ENCODE measurements at places on chromosomes 2 and 18.
A peak's percentile ranks its signal among the peaks of the same experiment; 100 is the strongest.

- no peak for DNase-seq
These were observed 106.7 kb downstream of the MEIS1 start for GRCh38 chr2:66541646-66542045.

DNA sequence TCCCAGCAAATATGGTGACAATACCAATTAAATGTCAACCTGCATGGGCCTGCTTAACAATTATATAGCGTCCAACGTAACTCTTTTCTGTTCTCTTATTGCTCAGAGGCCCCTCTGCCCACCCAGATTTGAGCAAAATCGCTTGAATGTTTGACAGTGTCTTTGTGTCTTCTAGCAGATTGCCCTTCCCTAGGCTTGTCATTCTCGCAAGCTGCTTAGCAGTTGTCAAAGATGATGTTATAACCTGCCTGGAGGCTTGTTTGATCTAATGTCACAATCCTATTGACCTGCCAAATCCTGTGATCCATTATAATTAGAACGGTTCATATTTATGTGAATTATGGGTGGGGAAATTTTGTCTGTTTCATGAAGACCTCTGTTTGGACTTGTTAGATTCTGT lies 108.8 kb downstream of the FARSB start:
- no peak for DNase-seq

DNA sequence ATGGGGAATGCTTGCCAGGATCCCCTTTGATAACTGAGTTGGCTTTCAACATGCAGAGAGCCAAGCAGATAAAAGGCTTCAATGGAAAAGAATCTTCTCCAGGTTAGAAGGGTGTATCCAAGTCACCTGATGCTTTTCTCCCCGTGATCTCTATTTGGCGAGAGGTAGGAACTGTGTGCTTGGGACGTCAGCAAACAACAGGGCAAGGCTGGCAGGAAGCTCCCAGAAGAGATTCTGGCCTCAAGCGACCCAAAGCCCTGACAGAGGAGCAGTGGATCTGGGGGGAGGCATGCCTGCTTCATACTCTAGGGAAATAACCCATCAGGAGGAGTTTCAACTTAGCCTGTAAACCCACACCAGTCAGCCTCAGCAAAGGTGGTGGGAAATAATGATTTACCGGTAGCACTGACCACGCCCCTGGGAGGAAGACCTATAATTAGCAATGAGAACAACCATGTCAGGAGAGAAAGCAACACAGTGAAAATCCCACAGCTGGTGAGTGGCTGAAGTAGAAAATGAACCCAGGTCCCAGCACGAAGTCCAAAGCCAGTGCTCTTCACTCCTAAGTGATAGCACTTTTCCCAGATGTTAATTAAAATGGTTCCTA lies 76.3 kb upstream of the SEC11C start:
- no peak for DNase-seq

GRCh38 chr2:55301277-55301676 lies 32.2 kb upstream of the MTIF2 start:
- no peak for DNase-seq

- DNase-seq: no peak
These were observed 868 bp downstream of the INO80D start for GRCh38 chr2:206084870-206085741.

GRCh38 chr2:181972431-181973170 lies 13.1 kb upstream of the PPP1R1C start:
- no peak for DNase-seq

GRCh38 chr2:201432038-201432620 lies 19.1 kb downstream of the TRAK2 start:
- peak; percentile 32 for DNase-seq

All from HepG2 (cell line).